ENCODE measurements at places on chromosomes 7 and 10. TPM values are rescaled to one million over a fixed set of nuclear protein-coding genes. Genes with fewer than 3 reads are reported as not detected.

COL17A1 gene
- 1,665 TPM for total RNA-seq

STEAP4 gene
- 0.76 TPM for total RNA-seq

CPA5 gene
- total RNA-seq: not detected

TCERG1L gene
- 0.31 TPM for total RNA-seq

ADRB1 gene
- total RNA-seq: 0.76 TPM

LAMB4 gene
- not detected for total RNA-seq

LAMB1 gene
- 94.8 TPM for total RNA-seq

STEAP1B gene
- 12.1 TPM for total RNA-seq

SUGCT gene
- total RNA-seq: 36.2 TPM

DNAH11 gene
- total RNA-seq: under 0.01 TPM

PKD1L1 gene
- total RNA-seq: not detected

IDI2 gene
- total RNA-seq: not detected

TRIM50 gene
- total RNA-seq: not detected

PAX4 gene
- total RNA-seq: not detected

VGF gene
- 0.08 TPM for total RNA-seq

RELN gene
- total RNA-seq: not detected

TMEM26 gene
- not detected for total RNA-seq
